Anterior cingulate cortex (tissue), 58 donors: ENCODE measurements at places on chromosomes 1 and 21.

- DNase-seq: no peak
These were observed 114.7 kb downstream of the PBX1 start for GRCh38 chr1:164673584-164674214.

DNA sequence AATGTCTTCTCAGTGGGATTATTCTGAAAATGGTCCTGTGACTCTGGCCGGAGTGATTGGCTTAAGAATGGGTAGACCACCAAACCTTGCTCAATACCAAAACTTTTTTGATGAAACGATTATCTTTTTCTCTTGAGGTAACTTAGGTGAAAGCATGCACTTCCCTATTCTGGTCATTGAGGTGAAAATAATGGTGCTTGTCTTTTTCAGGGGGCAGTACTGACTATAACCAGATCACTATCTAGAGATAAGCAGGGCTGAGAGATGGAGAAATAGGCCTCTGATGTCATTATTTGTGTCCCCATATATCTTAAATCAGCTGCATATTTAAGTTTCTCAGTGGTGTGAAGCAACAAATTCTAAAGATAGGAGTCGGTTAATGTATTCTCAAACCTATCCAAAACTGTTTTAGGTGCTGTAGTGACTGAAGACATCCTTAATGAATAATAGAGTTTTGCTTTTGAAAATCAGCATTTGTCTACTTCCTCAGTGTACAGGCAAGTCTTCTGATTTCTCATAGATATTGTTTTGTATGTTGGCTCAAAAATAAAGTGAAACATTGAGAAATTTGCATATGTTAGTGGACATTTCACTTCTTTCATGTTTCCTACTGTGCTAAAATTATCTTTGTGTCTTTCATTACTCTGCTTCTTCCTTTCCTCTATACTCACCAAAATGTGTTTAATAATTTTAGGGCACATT is 735.3 kb upstream of the ADGRL4 start:
- no peak for DNase-seq

DNA sequence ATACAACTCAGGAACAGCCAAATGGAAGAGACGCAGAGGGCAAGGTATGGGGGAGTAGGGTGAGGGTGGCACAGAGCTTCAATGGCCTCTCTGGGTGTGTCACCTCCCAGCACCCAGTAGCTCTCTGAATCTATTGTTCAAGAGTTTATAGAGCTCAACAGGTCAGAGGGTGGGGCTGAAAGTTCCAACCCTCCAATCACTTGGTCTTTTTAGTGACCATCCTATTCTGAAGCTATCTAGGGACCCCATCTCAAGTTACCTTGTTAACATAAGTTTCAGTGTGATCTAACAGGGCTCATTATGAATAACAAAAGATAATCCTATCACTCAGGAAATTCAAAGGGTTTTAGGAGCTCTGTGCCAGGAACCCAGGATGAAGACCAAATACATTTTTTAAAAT is 31.2 kb upstream of the ZNF697 start:
- DNase-seq: no peak

GRCh38 chr1:118947003-118947765 is 41.0 kb downstream of the TBX15 start:
- DNase-seq: no peak

- no peak for DNase-seq
These were observed 3.8 kb downstream of the TRABD2B start for GRCh38 chr1:47993416-47993740.

DNA sequence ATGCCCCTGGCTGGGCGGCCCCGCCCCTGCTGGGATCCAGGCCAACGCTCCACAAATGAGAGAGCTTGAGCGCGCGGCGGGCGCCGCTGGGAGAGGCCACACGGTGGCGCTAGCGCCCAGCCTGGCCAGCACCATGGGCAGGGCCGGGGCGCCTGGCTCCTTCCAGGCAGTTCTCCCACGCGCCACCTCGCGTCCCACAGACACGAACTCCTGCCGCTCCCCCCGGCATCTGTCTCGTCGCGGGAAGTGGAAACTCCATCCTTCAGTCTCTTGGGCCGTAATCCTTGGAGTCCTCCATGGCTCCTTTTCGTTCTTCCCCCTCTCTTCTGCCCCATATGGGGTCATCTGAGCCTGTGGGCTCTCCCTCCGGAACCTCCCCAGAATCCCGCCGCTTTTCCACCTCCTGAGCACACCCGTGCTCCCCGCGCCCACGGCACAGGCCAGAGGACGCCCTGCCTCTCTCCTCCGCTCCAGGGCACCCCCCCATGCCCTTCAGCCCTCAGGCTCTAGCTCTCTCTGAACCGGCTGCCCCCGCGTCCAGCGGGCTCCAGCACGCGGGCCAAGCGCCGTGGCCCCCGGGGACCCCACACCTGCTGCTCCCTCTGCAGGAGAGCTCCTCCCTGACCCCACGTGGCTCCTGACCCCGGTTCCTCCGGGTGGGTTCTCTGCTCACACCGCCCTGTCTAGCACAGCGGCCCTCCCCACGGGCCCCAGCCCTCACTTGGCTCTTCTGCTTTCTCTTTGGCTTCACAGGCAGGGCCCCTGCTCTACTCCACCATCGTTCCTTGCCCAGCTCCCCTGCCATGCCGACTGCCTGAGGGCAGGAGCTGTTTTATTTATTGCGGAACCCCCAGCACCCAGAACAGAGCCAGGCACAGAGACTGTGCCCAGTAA is 31.9 kb upstream of the EDN2 start:
- DNase-seq: peak; percentile 79

DNA sequence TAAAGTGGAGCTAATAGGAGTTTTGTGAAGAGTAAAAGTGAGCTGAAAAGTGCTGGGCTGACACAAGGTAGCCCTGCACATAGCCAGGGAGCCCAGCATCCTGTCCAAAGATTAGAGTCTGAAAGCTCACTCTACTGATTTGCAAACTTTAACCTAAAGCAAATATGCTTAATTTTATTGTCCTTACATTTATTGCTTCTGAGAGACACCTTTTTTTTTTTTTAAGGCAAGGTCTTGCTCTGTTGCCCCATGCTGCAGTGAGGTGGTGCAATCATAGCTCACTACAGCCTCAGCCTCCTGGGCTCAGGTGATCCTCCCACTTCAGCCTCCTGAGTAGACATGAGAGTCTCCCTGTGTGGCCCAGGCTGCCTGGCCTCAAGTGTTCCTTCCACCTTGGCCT is 16.5 kb downstream of the MGST3 start:
- DNase-seq: no peak

DNA sequence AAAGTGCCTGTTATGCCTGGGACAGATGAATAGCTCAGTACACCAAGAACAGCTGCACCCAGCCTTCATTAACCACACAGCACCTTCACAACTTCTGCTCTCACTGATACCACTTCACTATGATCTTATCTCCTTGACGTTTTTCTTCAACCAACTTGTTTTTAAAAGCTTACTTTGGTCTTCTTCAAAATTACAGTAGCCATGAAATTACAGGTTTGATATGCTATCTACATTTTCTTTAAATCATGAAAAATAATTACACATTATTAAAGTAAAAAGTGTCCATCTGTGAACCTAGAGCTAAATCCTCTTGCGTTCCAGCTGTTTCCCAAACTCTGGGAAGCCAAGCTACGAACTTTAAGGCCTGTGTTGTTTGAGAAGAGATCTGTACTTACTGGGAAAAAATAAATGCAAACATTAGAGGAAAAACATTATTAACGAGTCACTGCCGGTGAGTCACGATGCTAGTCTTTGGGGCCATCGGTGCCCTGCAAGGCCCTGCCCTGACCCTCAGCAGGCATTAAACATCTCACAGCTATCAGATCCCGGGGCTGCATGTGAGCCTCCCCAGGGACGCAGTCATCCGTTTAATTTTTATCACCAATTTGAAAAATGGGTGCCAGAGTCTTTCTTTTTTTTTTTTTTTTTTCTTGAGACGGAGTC is 56.3 kb upstream of the GPR153 start:
- DNase-seq: no peak

DNA sequence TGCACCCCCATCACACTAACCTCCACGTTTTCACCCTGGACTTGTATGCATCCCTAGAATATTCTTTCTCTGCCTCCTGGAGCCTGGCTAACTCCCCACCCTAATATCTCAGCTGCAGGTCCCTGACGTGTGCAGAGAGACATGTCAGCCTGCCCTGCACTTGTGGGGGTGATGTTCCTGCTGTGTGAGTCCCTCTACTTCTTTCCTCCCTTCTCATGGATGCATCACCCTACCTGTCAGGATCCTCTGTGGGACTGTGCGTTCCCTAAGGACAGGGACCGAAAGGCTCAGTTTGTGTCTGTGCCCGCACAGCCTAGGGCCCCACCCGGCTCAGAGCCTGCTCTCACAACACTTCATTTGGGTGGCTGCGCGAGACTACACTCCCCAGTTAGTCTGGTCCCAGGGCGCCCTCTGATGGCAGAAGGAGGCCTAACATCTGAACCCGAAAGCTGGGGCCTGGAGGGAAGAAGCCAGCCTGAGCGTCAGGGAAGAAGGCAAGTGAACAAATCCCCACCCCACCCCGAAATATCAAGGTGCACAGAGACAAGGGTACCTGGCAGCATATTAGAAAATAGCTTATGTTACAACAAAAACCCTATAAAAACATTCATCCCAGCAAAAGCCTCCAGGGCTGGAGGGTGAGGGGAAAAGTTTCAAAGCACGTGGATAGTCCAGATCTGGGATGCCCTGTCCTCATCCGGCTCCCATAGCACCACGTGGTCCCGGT is 3.7 kb downstream of the CD52 start:
- peak; percentile 79 for DNase-seq

DNA sequence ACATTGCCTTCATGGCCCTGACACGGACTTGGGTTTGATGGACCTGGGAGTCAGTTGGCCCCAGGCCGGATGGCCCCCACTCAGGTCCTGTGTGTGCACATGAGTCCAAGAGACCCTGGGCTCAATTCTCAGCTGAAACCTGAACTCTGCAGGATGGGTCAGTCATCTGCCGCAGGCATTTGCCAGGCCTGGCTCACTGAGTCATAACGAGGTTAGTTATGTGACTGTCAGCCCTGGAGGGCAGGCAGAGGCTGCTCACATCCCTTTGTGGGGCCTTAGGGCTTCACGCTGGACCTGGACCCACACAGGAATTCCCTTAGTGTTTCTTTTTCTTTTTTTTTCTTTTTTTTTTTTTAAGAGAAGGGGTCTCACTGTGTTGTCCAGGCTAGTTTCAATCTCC is 46.5 kb downstream of the PSMG1 start:
- DNase-seq: no peak

DNA sequence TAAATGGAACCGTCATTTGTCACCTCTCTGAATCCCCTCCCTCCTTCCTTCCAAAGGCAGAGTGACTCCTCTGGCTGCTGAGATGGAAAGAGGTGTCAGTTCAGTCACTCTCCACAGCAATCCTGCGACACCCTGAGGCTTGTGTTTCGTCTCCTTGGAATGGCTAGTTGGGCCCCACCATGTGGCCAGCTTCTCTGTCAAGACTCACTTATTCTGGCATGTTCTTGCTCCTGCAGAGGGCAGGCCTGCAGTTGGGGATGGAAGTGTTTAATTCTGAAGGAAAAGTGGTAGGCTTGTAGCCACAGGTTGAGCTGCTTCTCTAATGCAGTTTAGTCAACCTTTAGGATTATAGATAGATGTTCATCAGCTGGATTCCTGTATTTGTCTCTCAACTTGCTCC is 149.6 kb downstream of the LMO4 start:
- DNase-seq: no peak

DNA sequence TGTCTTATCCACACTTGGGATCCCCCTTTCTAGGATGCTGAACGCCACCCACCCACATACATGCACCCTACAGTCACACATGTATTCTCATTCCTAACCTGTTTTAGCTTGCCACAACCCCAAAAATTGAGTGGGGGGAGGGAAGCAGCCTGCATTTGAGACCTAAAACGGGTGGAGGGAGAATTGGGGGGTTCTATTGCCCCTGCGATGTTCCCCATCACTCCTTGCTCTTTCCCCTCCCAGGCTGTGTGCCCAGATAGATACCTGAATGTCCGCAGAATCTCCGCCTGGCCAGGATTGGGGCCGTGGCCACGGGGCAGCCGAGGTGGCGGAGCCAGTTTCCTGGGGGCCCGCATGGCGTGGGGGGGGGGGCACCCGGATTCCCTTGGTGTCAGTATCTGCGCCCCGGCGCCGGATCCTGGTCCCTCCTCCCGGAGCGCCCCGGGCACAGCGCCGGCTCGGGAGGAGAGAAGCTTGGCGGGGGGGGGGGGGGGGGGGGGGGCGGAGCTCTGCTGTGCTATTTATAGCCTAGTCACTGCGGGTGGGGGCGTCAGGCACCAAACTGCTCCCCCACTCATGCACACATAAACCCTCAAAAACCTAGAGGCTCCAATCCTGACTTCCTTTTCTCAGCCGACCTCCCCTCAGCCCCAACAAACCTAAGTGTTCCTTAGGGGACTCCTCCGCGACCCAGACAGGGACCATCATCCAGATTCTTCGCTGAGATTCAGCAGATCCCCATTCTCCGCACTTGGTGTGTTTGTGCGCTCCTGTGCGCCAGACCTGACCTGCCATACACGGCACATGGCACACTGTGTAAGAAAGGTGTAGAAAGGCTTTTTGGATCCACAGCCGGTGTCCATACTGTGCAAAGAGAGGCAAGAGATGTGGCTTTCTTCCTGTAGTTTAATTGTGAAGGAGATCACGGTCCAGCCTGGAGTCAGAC is 1.9 kb downstream of the ANKRD34A start:
- peak; percentile 66 for DNase-seq

DNA sequence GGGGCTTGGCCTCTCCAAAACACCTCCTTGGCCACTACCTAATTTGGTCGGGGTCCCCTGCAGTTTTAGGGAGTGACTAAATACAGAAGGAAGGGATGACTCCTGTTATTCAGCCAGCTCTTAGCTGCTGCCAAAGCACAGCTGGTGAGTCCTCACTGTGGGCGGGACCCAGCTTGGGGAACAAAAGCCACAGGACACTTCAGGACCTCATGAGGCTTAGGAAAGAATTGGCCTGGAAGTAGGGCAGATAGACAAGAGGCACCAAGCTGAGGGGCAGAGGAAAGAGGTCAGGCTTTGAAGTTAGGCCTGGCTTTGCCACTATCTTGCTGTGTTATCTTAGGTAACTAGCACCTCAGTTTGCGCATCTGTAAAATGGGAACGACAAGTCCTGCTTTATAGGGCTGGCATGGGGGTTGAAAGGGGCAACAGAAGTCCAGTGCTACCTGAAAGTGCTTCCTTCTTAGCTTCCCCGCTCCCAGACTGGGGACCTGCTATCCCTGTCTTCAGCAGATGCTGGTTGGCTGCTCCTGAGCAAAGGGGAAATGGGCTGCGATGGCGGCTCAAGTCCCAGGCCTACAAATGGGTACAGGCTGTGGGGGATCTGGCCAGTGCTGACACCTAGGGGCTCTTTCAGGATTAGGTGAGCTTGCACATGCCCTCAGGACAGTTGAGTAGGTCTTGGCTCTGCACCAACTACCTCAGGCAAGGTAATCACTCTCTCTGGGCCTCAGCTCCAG is 15.7 kb downstream of the IFI6 start:
- no peak for DNase-seq

DNA sequence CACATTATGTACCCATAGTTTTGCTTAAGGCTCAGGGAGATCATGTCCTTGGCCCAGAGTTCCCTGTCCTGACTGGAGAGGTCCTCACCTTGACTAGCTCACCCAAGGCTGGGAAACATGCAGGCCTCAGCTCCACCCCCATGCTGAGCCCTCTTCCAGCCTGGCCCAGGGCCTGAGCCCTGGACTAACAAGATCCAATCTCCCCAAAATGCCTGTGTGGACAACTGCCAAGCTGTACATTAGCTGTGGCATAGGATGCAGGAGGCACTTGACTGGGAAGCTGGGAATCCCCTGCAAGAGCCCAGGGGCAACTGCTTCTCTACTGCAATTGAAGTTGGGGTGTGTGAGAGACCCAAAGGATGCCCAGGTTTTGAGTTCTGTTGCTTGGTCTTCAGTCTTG is 2.1 kb downstream of the LINGO4 start:
- DNase-seq: no peak
